ENCODE measurements at places on chromosomes 2 and 18. TPM values are rescaled to one million over a fixed set of nuclear protein-coding genes. Genes with fewer than 3 reads are reported as not detected.

DNA sequence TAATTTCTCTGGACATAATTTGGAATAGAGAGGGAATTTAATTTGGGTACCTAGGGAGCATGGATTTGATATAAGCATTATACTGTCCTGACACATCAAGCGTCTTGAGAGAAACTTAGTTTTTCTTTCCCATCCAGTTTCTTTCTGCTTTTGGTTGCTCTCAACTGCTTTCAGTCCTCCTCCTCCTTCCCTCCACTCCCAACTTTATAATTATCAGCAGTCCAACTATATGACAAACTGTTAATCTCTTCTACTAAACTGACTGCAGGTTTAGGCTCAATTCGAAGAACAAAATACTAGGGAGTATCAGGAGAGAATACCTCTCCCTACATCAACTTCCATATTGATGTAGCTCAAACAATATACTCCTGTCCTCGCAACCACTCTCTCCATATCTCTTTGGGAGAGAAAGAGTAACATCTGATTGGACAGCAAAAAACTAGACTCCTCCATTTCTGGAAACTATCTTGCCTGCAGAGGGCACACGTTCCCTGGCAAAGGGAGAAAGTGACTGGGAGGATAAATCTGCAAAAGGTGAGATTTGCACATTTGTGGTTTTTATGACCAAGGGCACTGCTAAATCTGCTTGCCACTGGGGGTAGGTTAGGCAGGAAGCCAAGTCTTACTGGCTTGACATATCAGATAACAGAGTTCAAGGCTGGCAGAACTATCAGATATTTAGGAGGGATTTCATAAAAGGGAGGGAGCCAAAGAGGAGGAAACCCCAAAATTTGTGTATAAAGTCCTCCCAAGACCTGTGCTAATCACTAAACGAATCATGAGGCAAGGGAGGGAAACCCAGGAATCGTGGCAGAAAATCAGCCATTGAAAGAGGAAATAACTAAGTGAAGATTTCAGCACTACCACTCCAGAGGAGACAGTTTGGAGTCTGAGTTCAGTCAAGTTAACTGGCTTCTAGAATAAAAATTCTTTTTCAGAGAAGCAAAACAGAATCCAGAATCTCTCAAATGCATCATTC, 40.0 kb downstream of the ICA1L start:
- DNase-seq = no peak

Gene AGAP1
- polyA plus RNA-seq = 22.0 TPM

Gene PPP1R7
- 66.9 TPM for polyA plus RNA-seq

DNA sequence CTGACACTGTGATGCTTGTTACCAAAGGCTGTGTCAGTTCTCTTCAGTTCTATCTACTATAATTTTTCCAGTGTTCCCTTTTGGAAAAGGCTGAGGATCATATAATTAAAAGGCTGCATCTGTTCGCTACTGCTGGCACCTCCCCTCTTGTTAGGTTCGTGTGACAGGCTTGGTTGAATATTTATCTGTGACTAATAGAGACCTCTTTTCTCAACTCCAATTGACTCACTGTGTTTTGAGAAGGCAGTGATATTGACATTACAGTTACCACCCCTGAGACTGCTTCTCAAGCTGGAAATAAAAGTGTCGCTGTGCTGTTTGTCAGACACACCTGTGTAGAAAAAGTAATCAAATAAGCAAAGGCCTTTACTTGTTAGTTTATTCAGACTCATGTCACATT, 205.5 kb upstream of the KCNH7 start:
- no peak for DNase-seq

Gene MAP3K19
- polyA plus RNA-seq = 0.42 TPM

Gene NPAS2
- 14.5 TPM for polyA plus RNA-seq

DNA sequence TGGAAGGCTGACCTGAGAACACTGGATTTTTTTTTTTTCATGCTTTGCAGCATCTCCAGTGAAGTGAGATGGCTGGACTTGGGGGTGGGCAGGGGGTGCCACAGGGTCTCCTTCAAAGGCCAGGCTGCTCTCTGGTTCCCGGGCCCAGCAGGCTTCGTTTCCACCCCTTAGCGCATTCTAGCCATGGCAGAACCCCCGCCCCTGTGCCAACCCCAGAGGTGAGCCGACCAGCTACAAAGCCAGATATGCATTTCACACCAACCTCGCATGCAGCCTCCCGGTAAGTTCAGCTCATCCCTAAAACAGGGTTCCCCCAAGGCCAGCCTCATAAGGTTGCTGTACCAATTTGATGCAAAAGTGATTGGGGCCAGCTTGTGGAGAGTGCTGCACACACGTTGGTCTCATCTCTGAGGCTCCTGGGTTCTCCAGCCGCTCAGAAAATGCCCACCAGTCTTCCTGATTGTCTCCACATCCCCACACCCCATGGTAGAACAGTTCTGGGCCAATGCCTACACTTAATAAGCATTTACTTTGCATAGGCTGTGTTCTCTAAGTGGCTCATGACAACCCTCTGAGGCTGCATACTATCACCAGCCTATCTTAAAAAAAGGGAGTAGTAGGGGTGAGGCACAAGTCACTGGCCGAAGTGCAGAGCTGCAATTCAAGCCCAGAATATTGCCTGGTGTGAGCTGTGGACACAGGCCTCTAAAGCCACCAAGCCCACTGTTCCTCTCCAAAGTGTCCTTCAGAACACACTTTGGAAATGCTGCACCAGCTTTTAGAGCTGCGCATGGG, 23.3 kb downstream of the SMAD7 start:
- DNase-seq = no peak

GRCh38 chr2:226740039-226740648, 59.5 kb downstream of the IRS1 start:
- DNase-seq = no peak
